ENCODE measurements at places on chromosomes 16 and 17. TPM values are rescaled to one million over a fixed set of nuclear protein-coding genes. Genes with fewer than 3 reads are reported as not detected.

Gene CRLF3
- 21.0 TPM for total RNA-seq

Gene PRSS27
- total RNA-seq: 2.2 TPM

Gene ODAD4
- 1.3 TPM for total RNA-seq

Gene TRPV2
- 2.1 TPM for total RNA-seq

Gene G6PC1
- not detected for total RNA-seq

Gene TMUB2
- 18.5 TPM for total RNA-seq

Gene CES1
- total RNA-seq: 0.52 TPM

Gene MT1H
- total RNA-seq: 11.9 TPM

Gene ZNF597
- total RNA-seq: 2.6 TPM

Gene PSME3IP1
- 95.1 TPM for total RNA-seq

Gene ZMYND15
- total RNA-seq: 0.48 TPM

Gene KCNAB3
- 2.3 TPM for total RNA-seq

Gene CACNG5
- 2.2 TPM for total RNA-seq

Gene GH2
- total RNA-seq: 1.2 TPM

Gene TBC1D3K
- total RNA-seq: not detected

Gene RAB11FIP4
- total RNA-seq: 53.2 TPM

Gene BOLA2
- 9.8 TPM for total RNA-seq

Gene CD300LG
- not detected for total RNA-seq

Gene TTYH2
- 3.7 TPM for total RNA-seq

Gene SPATA22
- total RNA-seq: not detected

Gene MEFV
- not detected for total RNA-seq

Gene TEPSIN
- 22.9 TPM for total RNA-seq

Gene ZNF423
- 52.3 TPM for total RNA-seq

Gene KRT39
- not detected for total RNA-seq

Gene HP
- total RNA-seq: not detected

Gene KRT40
- total RNA-seq: not detected

Gene TMIGD1
- total RNA-seq: not detected

Gene SYCE1L
- 5.8 TPM for total RNA-seq

Gene MAFG
- total RNA-seq: 26.9 TPM

Gene KRTAP4-5
- total RNA-seq: not detected

Gene KARS1
- 221 TPM for total RNA-seq

Gene PRSS36
- 1.3 TPM for total RNA-seq

Gene ALOX12
- 1.4 TPM for total RNA-seq

Gene PNMT
- 5.6 TPM for total RNA-seq

Gene GRIN2C
- total RNA-seq: 0.07 TPM

Gene SNRNP25
- 58.4 TPM for total RNA-seq

Gene RANBP10
- 16.8 TPM for total RNA-seq

Gene TM4SF5
- total RNA-seq: not detected

Gene FOXK2
- 66.9 TPM for total RNA-seq

Gene BAHCC1
- total RNA-seq: 0.58 TPM

Gene C16orf92
- total RNA-seq: not detected

Gene ASB16
- total RNA-seq: 0.19 TPM

Gene DPEP2
- total RNA-seq: not detected

Gene CDK5R1
- 9.9 TPM for total RNA-seq

Gene TOX3
- 21.2 TPM for total RNA-seq

Gene TMEM114
- total RNA-seq: 1.6 TPM

Gene IL34
- total RNA-seq: 4.6 TPM

Gene ABI3
- 1.1 TPM for total RNA-seq

Gene ITGAD
- not detected for total RNA-seq

Gene RRAD
- total RNA-seq: not detected

Gene RND2
- 56.8 TPM for total RNA-seq

Gene VMO1
- not detected for total RNA-seq

Gene TAC4
- not detected for total RNA-seq

Gene C16orf96
- total RNA-seq: 1.6 TPM

Gene MYH4
- not detected for total RNA-seq
